Breast epithelium (tissue), 4 donors: ENCODE measurements at places on chromosomes 2 and 18. TPM values are rescaled to one million over a fixed set of nuclear protein-coding genes. Genes with fewer than 3 reads are reported as not detected.

DNA sequence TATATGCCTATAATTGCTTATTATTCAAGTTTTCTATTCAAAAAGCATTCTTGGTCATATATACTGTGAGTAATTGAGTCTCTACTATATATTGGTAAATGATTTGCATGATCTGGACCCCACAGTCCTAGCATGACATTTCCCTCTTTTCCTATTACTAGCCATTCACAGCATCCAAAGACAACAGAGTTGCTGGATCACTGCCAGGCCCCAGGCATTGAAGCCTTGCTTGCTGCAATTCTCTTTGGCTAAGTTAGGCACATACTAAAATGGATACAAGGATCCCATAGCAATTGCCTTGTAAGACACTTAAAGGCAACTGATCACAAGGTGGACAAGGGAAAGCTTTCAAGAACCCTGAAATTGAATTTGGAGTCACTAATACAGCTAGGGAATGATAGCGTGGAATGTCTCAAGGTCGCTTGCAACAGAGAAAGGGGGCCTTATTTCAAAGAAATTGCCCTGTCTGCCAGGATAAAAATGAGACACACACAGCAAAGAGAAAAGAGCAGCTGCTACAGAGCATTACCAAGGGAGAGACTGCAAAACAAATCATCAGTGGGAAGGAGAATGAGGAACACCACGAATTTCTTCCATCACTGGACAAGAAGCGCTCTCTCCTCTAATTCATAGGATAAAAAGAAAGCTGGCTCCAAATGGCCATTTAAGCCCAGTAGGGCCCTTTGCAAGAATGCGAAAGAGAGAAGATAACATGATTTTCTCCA is 77.1 kb upstream of the EPHA4 start:
- H3K36me3 ChIP-seq = no peaks in the 10 kb centered on the region
- no peak overlapping the region for H3K4me3 ChIP-seq
- no peak for DNase-seq
- no peaks in the 10 kb centered on the region for H3K4me1 ChIP-seq
- H3K27me3 ChIP-seq = no peaks in the 10 kb centered on the region

- H3K4me3 ChIP-seq = no peak overlapping the region
- H3K27ac ChIP-seq = peak overlapping the region; percentile 11
- H3K27me3 ChIP-seq = no peaks in the 10 kb centered on the region
- no peak for DNase-seq
- H3K4me1 ChIP-seq = peaks cover 4% of the 10 kb centered on the region
These were observed 198.3 kb upstream of the NABP1 start for GRCh38 chr2:191479680-191480023.

GRCh38 chr18:54382733-54383252 is 25.1 kb downstream of the C18orf54 start:
- peaks cover 5% of the 10 kb centered on the region for H3K36me3 ChIP-seq
- no peak overlapping the region for H3K27ac ChIP-seq
- no peaks in the 10 kb centered on the region for H3K27me3 ChIP-seq

RAPGEF4 gene
- total RNA-seq = 12.8 TPM

- no peaks in the 10 kb centered on the region for H3K27me3 ChIP-seq
- H3K4me1 ChIP-seq = no peaks in the 10 kb centered on the region
- peaks cover 3% of the 10 kb centered on the region for H3K36me3 ChIP-seq
These were observed 202.3 kb downstream of the KCNH7 start for GRCh38 chr2:162636206-162636728.

TUBB8B gene
- total RNA-seq = 0.66 TPM

DNA sequence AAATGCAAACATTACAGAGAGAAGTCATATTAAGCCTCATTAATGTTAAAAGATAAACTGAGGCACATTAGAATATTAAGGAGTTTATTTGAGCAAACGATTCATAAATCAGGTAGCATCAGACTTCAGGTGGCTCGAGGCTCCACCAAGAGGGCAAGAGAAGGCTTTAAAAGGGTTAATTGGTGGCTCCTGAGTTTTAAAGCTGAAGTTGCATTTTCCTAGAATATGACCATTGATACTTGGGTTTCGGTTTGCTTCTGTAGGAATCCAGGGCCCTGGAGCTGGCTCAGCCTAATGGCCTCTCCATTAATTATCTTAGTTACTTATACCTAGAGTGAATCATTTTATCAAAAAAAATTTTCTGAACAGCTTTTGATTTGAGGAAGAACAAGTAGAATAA is 123.7 kb upstream of the NABP1 start:
- H3K27me3 ChIP-seq = no peaks in the 10 kb centered on the region
- H3K27ac ChIP-seq = no peak overlapping the region
- H3K4me3 ChIP-seq = no peak overlapping the region
- DNase-seq = no peak

- H3K36me3 ChIP-seq = no peaks in the 10 kb centered on the region
- no peaks in the 10 kb centered on the region for H3K4me1 ChIP-seq
- no peak overlapping the region for H3K4me3 ChIP-seq
- H3K27me3 ChIP-seq = no peaks in the 10 kb centered on the region
- no peak overlapping the region for H3K27ac ChIP-seq
These were observed 80.5 kb downstream of the AAK1 start for GRCh38 chr2:69563021-69563420.

DNA sequence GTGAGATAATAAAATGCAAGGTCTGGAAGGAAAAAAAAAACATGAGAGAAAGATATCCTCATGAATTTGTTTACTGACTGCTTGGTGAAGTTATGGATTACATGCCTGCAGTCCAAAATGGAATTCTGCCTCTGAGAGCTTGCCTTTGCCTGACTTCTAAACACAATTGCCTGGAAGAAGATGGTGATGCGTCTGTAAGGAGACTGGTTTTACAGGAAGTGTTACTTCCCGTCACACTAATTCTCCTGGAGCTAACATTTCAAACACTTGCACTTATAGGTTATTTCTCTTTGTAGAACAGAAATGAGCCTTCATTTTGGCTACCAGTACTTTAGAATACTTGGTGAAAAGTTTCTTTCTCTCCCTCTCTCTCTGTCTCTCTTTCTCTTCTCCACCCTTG is 884.3 kb downstream of the TSN start:
- no peak overlapping the region for H3K27ac ChIP-seq
- H3K4me1 ChIP-seq = no peaks in the 10 kb centered on the region
- no peak overlapping the region for H3K4me3 ChIP-seq
- no peak for DNase-seq
- H3K27me3 ChIP-seq = no peaks in the 10 kb centered on the region

LDAH gene
- 17.0 TPM for total RNA-seq

VWA3B gene
- total RNA-seq = not detected

DNA sequence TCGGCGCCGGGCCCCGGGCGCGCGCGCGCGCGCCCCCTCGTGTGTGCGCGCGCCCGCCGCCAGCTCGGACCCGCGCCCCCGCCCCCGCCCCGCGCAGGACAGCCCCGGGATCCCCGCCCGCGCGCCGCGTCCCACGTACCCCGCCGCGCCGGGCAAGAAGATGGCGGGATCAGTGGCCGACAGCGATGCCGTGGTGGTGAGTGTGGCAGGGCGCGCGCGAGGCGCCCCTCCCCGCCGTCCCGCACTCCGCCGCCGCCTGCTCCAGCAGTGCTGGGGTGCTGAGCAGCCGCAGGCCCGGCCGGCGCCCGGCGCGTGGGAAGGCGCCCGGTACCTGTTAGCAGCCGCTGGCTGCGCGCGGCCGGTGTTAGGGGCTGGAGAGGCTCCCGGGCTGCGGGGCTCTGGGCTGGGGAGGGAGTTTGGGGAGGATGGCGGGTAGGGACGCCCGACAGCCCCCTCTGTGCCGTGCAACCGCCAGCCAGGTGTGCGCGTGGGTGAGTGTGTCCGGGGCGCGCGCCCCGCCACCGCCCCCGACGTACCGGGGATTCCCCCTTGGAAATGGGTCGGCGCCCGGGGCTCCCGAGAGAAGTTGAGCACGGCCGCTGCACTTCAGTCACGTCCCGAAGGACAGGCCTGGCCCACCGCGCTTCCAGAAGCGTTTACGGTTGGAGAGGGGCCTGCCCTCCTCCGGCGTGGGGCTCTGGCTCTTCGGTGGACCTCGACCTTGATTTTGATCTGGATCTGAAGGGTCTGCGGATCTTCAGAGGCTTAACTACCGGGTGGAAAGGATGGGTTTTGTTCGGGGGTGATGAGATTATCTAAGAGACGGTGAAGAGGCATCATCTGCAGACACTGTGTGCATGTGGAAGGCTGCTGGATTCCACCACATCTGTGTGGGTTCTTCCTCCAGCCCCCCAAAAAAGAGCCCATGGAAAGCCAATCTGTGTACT is 697 bp downstream of the LGALSL start:
- peak overlapping the region; percentile 99 for H3K27ac ChIP-seq
- H3K4me3 ChIP-seq = peak overlapping the region; percentile 83
- peak; percentile 56 for DNase-seq

DNA sequence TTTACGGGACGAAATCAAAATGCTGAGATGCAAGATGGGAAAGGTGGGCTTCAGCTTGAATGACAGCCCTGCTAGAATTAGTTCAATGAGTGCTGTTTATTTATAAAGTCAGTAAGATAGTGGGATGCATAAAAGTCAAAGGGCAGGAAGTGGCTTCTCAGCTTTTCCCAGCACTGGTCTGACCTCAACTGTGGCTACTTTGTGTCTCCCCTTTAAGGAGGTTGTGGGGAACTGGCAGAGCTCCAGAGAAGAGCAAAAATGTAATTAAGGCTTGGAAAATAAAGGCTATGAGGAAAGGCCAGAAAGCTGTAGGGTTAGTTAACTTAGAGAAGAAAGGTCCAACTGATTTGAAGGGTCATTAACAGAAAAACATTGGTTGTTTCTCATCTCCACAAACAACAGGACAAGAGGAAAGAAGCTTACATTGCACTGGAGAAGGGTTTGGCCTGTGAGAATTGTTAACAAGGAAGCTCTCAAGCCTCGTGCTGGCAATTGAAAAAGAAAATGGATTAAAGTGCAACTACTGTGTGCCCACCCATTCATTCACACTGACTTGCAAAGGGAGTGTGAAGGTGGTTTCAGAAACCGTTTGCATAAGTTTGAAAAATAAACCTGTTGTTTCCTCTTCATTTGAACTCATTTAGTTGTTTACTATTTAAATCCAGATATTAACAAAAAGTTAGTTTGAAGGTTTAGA is 68.8 kb upstream of the CD28 start:
- no peak overlapping the region for H3K4me3 ChIP-seq
- H3K27me3 ChIP-seq = no peaks in the 10 kb centered on the region
- no peak for DNase-seq
- no peaks in the 10 kb centered on the region for H3K4me1 ChIP-seq

NEU2 gene
- not detected for total RNA-seq

DNA sequence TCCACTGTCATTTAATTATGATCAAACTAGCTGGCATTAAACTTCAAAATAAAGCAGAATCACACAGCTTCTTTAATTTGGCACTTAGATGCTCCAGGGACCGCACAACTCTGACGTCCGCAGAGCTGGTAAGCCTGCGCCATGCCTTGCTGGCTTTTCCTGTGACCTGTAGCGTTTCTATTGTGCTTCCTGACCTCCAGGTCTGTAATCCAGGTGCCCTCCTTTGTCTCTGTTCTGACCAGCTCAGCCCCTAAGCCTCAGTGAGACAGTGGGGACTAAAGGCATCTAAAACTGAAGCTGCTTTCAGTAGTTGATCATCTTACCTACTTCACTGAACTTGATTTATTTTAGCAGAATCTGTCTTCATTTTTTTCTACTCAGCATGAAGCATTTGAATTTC is 249.7 kb upstream of the RGPD4 start:
- H3K27ac ChIP-seq = no peak overlapping the region
- no peak for DNase-seq
- no peaks in the 10 kb centered on the region for H3K27me3 ChIP-seq
- H3K36me3 ChIP-seq = no peaks in the 10 kb centered on the region
- H3K4me3 ChIP-seq = no peak overlapping the region

- no peaks in the 10 kb centered on the region for H3K27me3 ChIP-seq
- H3K4me1 ChIP-seq = no peaks in the 10 kb centered on the region
- no peak overlapping the region for H3K4me3 ChIP-seq
- no peaks in the 10 kb centered on the region for H3K36me3 ChIP-seq
These were observed 5.6 kb upstream of the KCNJ3 start for GRCh38 chr2:154692927-154693326.

GRCh38 chr18:45060102-45060501 is 379.4 kb downstream of the SETBP1 start:
- H3K27ac ChIP-seq = no peak overlapping the region
- no peaks in the 10 kb centered on the region for H3K4me1 ChIP-seq
- no peaks in the 10 kb centered on the region for H3K36me3 ChIP-seq
- no peaks in the 10 kb centered on the region for H3K27me3 ChIP-seq
- DNase-seq = no peak

CFAP65 gene
- total RNA-seq = not detected

DNA sequence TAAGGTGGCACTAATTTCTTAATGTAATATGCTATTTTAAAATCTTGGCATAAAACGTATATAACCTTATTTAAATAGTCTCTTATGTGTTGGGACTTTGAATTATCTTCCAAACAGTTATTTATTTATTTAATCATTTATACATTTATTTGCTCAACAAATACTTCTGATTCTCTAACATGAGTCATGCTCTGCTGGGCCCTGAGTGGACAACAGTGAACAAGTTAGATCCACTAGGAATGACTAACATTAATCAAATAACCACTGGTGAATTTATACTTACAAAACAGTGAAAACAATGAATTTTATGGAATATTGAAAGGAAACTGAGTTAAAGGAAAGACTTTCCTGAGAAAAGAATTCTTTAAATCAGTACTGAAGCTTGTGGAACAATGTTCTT is 1257.2 kb upstream of the CHAC2 start:
- no peaks in the 10 kb centered on the region for H3K4me1 ChIP-seq
- no peaks in the 10 kb centered on the region for H3K36me3 ChIP-seq
- no peaks in the 10 kb centered on the region for H3K27me3 ChIP-seq
- H3K4me3 ChIP-seq = no peak overlapping the region

IL18RAP gene
- total RNA-seq = 1.4 TPM

GRCh38 chr18:50151926-50152325 is 43.0 kb downstream of the MYO5B start:
- H3K4me3 ChIP-seq = no peak overlapping the region
- no peaks in the 10 kb centered on the region for H3K4me1 ChIP-seq
- no peaks in the 10 kb centered on the region for H3K36me3 ChIP-seq
- no peaks in the 10 kb centered on the region for H3K27me3 ChIP-seq
- no peak for DNase-seq

DNA sequence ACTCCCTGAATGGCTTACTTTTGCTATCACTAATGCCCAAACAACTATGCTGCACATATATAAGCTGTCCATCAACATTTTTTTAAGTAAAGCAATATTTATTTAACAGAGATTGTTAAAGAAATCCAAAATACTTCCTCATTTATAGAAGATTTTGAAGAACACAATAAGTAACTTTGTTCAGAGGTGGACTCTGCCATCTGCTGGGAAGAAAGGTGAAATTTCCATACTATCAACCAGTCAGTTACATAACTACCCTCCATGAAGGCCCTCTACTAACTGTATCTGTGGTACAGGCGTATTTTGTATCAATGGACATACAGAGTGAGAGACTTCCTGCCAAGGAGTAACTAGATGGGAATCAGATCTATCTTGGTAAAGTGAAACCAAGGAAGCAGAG is 106.0 kb downstream of the DTNB start:
- DNase-seq = no peak
- no peaks in the 10 kb centered on the region for H3K36me3 ChIP-seq
- H3K4me1 ChIP-seq = no peaks in the 10 kb centered on the region
- H3K27me3 ChIP-seq = no peaks in the 10 kb centered on the region
- H3K4me3 ChIP-seq = no peak overlapping the region
- H3K27ac ChIP-seq = no peak overlapping the region

CHRNA1 gene
- 8.2 TPM for total RNA-seq

GRCh38 chr2:100390001-100390940 is 27.2 kb downstream of the CHST10 start:
- H3K27me3 ChIP-seq = no peaks in the 10 kb centered on the region
- H3K36me3 ChIP-seq = no peaks in the 10 kb centered on the region
- H3K27ac ChIP-seq = no peak overlapping the region
- no peak overlapping the region for H3K4me3 ChIP-seq
- H3K4me1 ChIP-seq = no peaks in the 10 kb centered on the region

GRCh38 chr18:57754577-57755338 is 48.4 kb downstream of the ATP8B1 start:
- DNase-seq = no peak
- H3K27ac ChIP-seq = no peak overlapping the region
- H3K4me1 ChIP-seq = no peaks in the 10 kb centered on the region

FSHR gene
- not detected for total RNA-seq
